Fibroblast of skin of left biceps (primary cell): ENCODE measurements at places on chromosomes 5 and 9.
A peak's percentile ranks its signal among the peaks of the same experiment; 100 is the strongest.

GRCh38 chr5:39132792-39133191 lies 58.6 kb upstream of the RICTOR start:
- DNase-seq = no peak

DNA sequence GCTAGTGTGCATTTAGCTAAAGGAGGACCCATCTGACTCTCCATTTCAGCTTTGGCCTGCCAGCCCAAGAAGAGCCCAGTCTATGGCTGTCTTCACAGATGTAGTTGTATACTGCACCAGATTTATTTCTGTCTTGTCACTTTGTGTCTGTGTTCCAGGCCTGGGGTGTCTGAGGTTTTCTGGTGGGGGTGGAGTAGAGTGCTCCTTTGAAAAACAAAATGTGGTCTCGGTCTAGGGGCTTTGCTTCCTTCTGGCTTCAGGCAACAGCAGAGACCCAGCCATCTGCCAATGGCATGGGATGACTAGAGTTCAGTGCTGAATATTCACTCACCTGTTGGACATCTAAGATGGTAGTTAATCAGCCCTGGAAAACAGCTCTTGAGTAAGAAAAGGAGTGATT lies 10.9 kb downstream of the IGIP start:
- no peak for DNase-seq

DNA sequence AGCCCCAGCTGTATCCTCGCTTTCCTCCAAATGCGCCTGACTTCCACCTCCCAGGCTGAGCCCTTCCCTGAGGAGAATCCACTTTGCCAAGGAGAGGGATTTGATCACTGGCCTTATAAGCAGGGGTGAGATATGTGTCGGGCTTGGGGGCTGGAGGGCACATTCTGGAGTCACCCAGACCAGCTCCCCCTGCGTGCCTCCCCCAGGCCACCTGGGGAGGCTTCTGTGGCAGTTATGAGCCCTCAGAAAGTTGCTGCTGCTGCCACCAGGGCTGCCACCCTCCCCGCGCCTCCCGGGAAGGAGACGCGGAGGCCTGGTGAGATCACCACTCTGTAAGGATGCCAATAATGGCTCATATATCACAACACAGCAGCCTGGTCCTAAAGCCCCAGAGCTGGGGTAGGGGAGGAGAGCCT lies 211.5 kb downstream of the PAPPA start:
- peak; percentile 47 for DNase-seq

DNA sequence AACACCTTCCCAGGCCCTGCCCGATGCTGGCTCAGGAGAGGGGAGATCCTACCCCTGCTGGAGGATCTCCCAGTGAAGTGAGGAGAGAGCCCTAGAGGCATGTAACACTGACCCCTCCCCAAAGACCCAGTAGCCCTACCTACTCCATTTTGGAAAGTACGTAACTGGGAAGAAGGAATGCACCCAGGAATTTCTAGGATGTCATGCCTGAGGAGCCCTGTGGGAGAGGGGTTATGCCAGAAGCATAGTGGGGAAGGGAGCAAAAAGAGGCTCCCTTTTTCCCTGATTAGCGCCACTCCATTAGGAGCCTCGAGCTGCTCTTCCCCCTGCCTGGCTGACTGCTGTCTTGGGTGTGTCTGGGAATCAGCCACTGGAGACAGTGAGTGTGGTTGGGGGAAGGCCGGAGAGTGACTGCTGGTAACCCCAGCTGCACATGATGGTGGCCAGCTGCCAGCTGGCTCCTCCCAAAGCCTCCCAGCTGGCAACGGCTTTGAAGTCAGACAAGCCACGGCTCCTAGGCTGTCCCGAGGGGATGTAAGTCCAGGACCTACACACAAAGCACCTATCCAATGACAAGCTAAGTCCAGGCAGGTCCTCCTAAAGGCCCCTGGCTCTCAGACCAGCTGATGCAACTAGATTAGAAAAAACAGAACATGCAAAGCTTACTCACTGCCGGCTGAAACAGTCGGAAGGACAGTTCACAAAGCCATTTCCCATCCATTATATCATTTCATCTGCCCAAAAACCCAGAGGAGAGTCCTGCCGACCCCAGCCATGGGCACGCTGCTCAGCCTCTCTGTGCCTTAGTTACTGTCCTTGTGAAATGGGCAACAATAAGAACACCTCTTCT lies 136.5 kb upstream of the ABCA1 start:
- peak; percentile 85 for DNase-seq

DNA sequence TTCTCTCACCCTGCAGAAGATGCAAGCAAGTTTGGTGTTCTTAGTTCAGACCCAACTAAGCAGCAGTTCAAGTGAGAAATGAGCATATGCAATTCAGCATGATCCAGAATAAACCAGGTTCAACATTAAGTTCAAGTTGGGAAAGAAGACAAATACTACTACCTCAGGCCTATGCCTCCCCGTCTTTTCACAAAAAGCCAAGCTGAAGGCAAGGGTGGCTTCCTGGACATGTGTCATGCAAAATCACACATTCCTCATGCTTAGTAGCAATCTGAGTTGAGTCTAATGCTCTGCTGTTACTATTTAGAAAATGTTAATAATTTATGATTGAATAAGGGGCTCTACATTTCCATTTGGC lies 453.4 kb upstream of the GRAMD2B start:
- DNase-seq = no peak

- DNase-seq = no peak
These were observed 35.8 kb upstream of the TLX3 start for GRCh38 chr5:171272996-171273970.
